ENCODE measurements at places on chromosomes 1 and 21. TPM values are rescaled to one million over a fixed set of nuclear protein-coding genes. Genes with fewer than 3 reads are reported as not detected.

DNA sequence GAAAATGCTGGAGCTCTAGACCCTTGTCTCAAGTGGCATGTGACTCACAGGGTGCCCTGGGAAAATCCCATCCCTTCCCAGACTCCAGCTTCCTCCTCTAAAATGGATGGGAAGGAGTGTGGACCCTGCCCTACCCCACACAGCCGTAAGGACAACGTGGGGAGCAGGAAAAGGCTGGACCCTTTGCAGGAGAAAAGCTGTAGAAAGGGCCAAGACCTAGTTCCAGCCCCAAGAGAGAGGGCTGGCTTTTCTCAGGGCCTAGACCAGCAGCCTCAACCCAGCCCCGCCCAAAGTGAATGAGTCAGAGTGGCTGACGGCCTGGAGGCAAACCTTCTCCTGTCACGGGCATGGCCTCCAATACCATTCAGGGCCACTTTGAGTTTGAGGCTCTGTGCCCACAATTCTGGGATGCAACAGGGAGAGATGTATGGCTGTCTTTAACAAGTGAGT lies 1.1 kb downstream of the LAMB3 start:
- no peak overlapping the region for H3K4me3 ChIP-seq
- DNase-seq, result no peak
- no peaks in the 10 kb centered on the region for H3K27me3 ChIP-seq
- H3K27ac ChIP-seq, result no peak overlapping the region

DNA sequence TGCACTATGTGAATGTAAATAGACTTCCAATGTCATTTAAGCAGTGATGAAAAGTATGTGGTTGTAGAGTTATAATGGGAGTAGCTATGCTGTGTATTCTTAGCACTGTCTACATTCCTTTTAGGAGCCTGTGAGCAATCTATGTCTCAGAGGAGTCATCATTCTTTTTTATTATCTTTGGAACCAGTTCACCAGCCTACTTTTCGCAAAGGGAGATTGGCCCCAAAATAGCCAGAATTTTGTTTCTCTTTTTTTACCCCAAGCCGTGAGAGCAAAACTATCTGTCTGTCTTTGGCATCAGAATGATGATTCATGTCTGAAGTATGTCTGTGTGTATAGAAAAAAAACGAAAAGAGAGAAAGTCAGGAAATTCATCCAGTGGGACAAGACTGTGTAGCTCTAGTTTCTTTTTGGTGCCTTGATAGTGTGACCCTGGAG lies 44.2 kb downstream of the OSBPL9 start:
- DNase-seq, result no peak
- H3K4me3 ChIP-seq, result no peak overlapping the region
- H3K27ac ChIP-seq, result peak overlapping the region; percentile 61
- no peaks in the 10 kb centered on the region for H3K4me1 ChIP-seq
- H3K27me3 ChIP-seq, result no peaks in the 10 kb centered on the region
- H3K36me3 ChIP-seq, result no peaks in the 10 kb centered on the region

DNA sequence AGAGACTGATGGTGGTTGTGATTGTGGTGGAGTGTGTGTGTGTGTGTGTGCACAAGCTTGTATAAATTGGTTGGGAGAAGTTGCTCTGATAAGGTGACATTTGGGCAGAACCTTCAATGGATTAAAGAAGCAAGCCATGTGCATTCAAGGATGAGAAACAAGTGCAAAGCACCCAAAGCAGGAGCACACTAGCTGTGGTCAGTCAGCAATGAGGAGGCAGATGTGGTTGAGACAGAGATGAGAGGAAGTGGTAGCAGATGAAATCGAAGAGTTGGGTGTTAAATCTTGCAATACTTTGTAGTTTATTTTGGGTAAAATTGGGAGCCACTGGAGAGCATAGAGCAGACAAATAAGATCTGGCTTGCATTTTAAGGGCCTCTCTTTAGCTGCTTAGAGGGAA lies 4.4 kb upstream of the PGBD5 start:
- H3K4me1 ChIP-seq, result peaks cover 2% of the 10 kb centered on the region
- H3K4me3 ChIP-seq, result no peak overlapping the region
- no peak overlapping the region for H3K27ac ChIP-seq
- no peak for DNase-seq
- no peaks in the 10 kb centered on the region for H3K36me3 ChIP-seq
- peaks cover 11% of the 10 kb centered on the region for H3K27me3 ChIP-seq

DNA sequence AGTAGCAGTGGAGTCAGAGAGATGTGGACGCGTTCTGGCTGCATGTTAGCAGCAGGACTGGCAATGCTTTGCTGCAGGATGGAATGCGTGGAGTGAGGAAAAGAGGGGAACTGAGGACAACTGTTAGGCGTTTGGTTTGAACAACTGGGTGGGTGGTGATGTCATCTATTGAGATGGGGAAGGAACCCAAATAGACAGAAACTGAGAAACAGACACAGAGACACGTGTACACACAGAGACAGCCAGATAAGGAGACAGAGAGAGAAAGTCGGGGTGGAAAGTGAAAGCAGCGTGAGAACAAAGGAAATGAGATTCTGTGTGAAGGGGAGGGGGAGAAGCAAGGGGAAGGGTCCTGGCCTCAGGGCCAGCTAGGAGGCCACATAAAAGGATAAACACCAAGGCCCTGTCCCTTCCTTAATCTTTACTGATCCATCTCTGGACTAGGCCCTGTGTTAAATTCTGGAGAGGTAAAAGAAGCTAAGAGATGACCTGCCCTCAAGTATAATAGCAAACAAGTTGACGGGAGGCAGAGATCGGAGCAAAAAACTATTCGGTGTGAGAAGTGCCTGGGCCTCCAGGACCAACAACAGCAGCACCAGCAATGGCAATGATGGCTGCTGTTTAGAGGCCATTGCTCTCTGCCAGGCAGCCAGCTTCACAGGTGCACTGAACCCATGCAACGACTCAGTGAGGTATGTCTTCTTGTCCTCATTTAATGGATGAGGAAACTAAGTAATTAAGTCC lies 31.6 kb downstream of the VWA5B1 start:
- no peak overlapping the region for H3K4me3 ChIP-seq
- no peak overlapping the region for H3K27ac ChIP-seq
- no peak for DNase-seq
- no peaks in the 10 kb centered on the region for H3K27me3 ChIP-seq
- H3K4me1 ChIP-seq, result peaks cover 20% of the 10 kb centered on the region

The OR6K2 gene
- total RNA-seq, result not detected

- no peaks in the 10 kb centered on the region for H3K27me3 ChIP-seq
- DNase-seq, result no peak
- no peak within 1 kb of the TSS for H3K27ac ChIP-seq
- H3K4me3 ChIP-seq, result no peak within 1 kb of the TSS
- H3K36me3 ChIP-seq, result no peaks in the 10 kb centered on the region
Observed at GRCh38 chr1:198638894-198639635, at the start of gene PTPRC. TSS of gene PTPRC (plus strand) at chr1:198639040. CDS start at chr1:198639269, 229 bp downstream.

The NECTIN4 gene
- total RNA-seq, result not detected

- H3K36me3 ChIP-seq, result no peaks in the 10 kb centered on the region
- H3K27ac ChIP-seq, result no peak overlapping the region
- H3K4me3 ChIP-seq, result no peak overlapping the region
- no peaks in the 10 kb centered on the region for H3K27me3 ChIP-seq
- DNase-seq, result no peak
- H3K4me1 ChIP-seq, result no peaks in the 10 kb centered on the region
Observed at GRCh38 chr1:99540744-99541143, 105.2 kb upstream of the PALMD start.

DNA sequence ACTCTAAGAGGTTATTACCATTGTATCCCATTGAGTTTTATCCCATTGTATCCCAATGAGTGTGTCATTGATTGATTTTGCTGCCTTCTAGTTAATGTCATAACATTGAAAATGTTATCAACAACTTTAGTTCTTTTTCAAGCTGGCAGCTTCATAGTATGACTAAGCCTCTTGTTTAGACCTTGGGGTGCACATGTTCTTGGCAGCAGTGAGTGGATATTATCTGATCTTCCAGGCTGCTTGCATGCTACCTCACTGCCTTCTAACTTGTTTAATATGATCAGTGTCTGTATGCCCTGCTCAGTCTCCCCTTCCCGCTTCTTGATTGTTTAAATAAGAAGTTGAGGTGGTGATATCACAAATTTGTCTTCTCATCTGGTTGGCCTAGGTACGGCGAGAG lies 24.6 kb downstream of the NTPCR start:
- peaks cover 5% of the 10 kb centered on the region for H3K4me1 ChIP-seq
- H3K36me3 ChIP-seq, result peaks cover 22% of the 10 kb centered on the region
- no peaks in the 10 kb centered on the region for H3K27me3 ChIP-seq
- no peak overlapping the region for H3K4me3 ChIP-seq
- no peak overlapping the region for H3K27ac ChIP-seq

The ITPKB gene
- 80.9 TPM for total RNA-seq

DNA sequence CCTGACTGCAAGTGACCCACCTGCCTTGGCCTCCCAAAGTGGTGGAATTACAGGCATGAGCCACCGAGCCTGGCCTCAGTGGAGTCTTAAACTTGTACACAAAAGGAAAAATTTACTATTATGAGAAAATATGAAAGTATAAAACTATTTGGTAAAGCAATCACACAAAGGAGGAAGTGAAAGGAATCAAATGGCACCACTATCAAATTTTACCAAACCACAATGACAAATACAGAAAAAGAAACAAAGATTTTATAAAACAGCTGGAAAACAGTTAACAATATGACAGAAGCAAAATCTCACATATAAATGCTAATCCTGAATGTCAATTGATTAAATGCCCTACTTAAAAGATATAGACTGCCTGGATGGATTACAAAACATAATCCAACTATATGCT lies 42.1 kb upstream of the NEGR1 start:
- no peaks in the 10 kb centered on the region for H3K4me1 ChIP-seq
- no peak overlapping the region for H3K27ac ChIP-seq
- no peaks in the 10 kb centered on the region for H3K36me3 ChIP-seq
- H3K4me3 ChIP-seq, result no peak overlapping the region
- no peaks in the 10 kb centered on the region for H3K27me3 ChIP-seq

The NSUN4 gene
- 18.6 TPM for total RNA-seq

DNA sequence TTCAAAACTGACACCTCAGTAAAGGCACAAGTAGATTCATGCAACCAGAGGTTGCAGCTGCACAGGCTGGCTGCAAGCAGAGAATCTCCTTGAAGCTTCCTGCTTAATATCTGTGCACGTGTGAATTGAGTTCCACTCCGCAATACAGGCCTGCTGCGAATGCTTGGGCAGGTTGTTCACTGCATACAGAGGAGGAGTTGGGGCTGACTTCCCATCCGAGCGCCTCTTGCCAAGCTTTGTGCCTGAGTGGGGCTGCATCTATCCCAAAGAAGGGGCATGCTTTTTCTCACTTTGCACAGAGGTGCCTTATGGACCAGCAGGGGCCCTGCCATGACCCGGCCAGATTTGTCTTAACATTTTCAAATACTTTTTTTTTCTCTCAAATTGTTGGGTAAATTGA lies 17.9 kb upstream of the PADI1 start:
- peak; percentile 10 for DNase-seq
- H3K36me3 ChIP-seq, result no peaks in the 10 kb centered on the region
- H3K4me3 ChIP-seq, result no peak overlapping the region
- no peak overlapping the region for H3K27ac ChIP-seq
- H3K4me1 ChIP-seq, result no peaks in the 10 kb centered on the region
- peaks cover under 1% of the 10 kb centered on the region for H3K27me3 ChIP-seq

DNA sequence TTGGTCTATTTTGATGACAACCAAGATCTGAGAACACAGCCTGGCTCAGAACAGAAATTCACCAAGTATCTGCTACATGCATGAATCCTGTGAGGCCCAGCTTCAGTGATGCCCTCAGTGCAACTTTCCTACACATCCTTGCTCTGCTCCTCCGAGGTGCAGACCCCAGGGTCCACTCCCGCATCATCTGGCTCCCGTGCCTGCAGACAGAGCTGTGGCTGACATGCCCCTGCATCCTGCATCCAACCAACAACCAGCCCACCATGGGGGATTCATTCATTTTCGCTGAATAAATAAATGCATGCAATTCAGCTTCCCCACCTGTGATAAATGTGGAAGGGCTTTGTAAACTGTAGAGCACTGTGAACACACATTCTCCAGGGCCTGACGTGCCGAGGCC lies 112.3 kb downstream of the GLIS1 start:
- no peak overlapping the region for H3K4me3 ChIP-seq
- DNase-seq, result no peak
- H3K27ac ChIP-seq, result no peak overlapping the region
- H3K36me3 ChIP-seq, result no peaks in the 10 kb centered on the region
- H3K4me1 ChIP-seq, result no peaks in the 10 kb centered on the region
- no peaks in the 10 kb centered on the region for H3K27me3 ChIP-seq

The KCNQ4 gene
- 7.8 TPM for total RNA-seq

DNA sequence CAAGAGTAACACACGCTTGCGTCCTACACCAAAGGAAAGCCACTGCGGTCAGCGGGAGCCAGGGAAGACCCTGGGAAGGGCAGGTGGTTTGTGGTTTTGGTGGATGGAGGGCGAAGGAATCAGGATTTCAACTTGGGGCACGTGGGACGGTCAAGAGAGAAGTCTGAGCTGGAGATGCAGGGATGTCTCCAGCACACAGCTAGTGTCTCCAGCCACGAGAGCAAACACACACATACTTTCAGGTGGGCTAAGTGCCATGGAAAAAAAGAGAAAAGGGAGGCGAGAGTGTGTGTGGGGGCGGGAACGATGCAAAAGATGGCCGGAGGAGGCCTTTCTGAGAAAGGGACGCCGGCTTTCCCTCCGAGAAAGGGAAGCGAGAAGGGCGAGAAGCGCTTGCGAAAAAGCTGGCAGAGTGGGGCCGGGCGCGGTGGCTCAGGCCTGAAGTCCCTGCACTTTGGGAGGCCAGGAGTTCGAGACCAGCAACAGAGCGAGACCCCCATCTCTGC lies 1.4 kb upstream of the SRRM1 start:
- no peaks in the 10 kb centered on the region for H3K27me3 ChIP-seq
- H3K27ac ChIP-seq, result peak overlapping the region; percentile 100
- H3K36me3 ChIP-seq, result peaks cover 3% of the 10 kb centered on the region
- peak; percentile 79 for DNase-seq

DNA sequence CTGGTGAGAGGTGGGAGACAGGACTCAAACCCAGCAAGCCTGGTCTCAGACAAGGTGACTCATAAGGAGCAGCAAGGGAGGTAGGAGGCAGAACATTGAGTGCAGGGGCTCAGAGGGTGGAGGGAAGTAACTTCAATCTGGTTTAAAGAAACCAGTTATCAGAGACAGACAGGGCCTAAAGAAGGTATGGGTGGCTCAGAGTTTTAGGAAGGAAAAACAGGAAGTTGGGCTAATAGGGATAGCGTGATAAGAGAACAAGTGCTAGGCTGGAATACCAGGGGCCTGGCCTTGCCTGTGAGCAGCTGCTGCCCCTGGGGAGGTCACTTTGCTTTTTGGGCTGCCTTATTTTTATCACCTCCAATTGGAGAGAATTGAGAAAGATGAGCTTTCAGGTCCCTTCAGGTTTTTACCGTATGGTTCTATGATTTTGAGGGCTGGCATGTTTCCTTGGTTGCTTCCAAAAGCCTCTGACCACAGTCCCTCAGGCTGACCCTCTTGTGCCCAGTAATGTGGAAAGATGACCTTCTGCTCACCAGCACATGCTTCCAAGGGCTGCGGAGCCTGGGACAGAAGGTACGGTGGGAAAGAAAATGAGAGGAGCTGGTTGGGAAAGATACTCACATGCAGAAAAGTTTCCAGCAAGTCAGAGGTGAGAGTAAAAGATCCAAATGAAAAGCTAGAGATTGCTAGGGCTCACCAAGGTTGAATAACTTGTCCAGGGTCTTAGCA lies 77.0 kb downstream of the DDR2 start:
- H3K27ac ChIP-seq, result peak overlapping the region; percentile 80
- H3K36me3 ChIP-seq, result no peaks in the 10 kb centered on the region
- peaks cover 86% of the 10 kb centered on the region for H3K4me1 ChIP-seq
- no peaks in the 10 kb centered on the region for H3K27me3 ChIP-seq
- DNase-seq, result no peak

Data from sigmoid colon (tissue), 7 donors.